Hippocampal formation (tissue), 2 donors: ENCODE measurements at places on chromosomes 12 and 14.
A peak's percentile ranks its signal among the peaks of the same experiment; 100 is the strongest.

- no peak for DNase-seq
Observed at GRCh38 chr12:94813314-94813713, 163.0 kb upstream of the TMCC3 start.

GRCh38 chr14:74875941-74876913, at the start of gene PROX2:
Gene PROX2, minus strand, starts transcription at chr14:74876145. Its CDS starts 12,311 bp downstream, at chr14:74863834.
- DNase-seq, result peak; percentile 22

GRCh38 chr12:33825986-33826602, 196.2 kb upstream of the ALG10 start:
- no peak for DNase-seq

GRCh38 chr14:37048666-37049071, 123.7 kb downstream of the SLC25A21 start:
- no peak for DNase-seq

- no peak for DNase-seq
Observed at GRCh38 chr14:75003250-75004027, 718 bp downstream of the EIF2B2 start.

GRCh38 chr12:44217146-44217883, 381.4 kb downstream of the TMEM117 start:
- DNase-seq, result no peak
